Glutamatergic neuron (in vitro differentiated cells): ENCODE measurements at places on chromosomes 6 and 20.

DNA sequence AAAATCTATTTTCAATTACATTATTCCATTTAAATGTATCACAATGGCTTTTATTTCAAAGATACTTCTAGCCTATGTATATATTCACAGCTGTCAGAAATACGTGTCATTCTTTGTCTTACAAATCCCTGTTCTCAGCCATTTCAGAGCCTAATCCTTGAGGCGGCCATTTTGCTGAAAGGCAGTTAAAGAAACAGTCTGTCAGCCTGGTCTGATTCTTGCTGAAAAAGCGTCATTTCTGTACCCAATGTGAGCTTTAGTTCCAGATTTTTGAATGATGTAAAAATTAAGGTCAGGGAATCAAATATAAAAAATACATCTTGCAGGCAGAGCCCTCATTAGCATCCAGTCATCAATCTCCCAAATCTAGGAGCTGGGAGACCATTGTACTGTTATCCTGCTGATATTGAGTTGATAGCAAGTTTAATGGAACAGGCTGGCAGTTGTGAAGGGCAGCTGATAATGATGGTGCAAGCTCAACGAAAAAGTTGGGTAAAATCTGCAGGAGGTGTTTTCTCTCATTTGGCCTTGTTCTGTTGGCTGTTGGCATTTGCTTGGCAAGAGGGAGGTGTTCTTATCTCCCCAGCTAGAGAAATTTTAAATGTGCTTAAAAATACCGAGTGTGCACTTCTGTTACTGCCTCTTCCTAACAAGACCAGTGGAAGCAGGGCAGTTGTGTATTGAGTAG, 314.8 kb downstream of the SOX4 start:
- DNase-seq: no peak

- DNase-seq: no peak
Measured at GRCh38 chr6:13638626-13639025, 23.5 kb downstream of the NOL7 start.

- peak; percentile 89 for DNase-seq
Measured at GRCh38 chr20:64038565-64039292, 2.7 kb downstream of the C20orf204 start.

DNA sequence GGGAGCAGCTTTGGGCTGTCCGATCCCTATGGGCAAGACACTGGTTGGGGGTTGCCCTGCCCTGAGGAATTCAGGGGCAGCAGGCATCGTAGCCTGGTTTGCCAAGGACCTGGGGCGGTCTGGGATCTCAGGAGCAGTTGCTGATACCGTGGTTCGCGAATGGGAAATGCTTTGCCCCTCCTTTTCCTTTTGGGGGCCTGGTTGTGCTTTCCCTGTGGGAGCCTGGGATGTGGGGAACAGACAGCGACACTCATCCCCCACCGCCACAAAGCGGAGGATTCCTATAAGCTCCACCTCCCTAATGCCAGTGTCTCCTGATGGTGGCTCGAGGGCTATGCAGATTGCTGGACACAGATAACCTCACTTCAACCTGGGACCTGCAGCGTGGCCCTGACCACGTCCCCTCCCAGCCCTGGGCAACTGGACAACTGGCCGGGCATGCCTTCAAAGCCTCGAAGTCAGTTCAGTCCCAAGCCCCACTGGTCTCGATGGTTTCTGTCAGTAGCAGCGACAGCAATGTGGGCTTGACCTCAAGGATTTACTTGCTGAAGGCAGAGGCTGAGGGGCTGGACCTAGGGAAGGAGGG, 3.3 kb downstream of the CEBPB start:
- DNase-seq: no peak

- DNase-seq: no peak
Measured at GRCh38 chr20:47198254-47198671, 158.2 kb downstream of the ZMYND8 start.

GRCh38 chr20:35363190-35363589, 48.6 kb downstream of the UQCC1 start:
- no peak for DNase-seq

GRCh38 chr6:84645000-84645399, 119.4 kb downstream of the TBX18 start:
- DNase-seq: no peak

GRCh38 chr6:117344444-117345291, 79.3 kb downstream of the VGLL2 start:
- DNase-seq: no peak

GRCh38 chr20:24998121-24998520, 5.6 kb upstream of the APMAP start:
- no peak for DNase-seq

GRCh38 chr6:106959985-106960384, 14.5 kb downstream of the CD24 start:
- no peak for DNase-seq

- DNase-seq: no peak
Measured at GRCh38 chr6:46849361-46849690, 56.1 kb downstream of the MEP1A start.

GRCh38 chr6:127110712-127111111, 7.8 kb upstream of the RSPO3 start:
- DNase-seq: no peak

- DNase-seq: peak; percentile 52
Measured at GRCh38 chr6:109318328-109318876, 63.9 kb downstream of the CD164 start.

DNA sequence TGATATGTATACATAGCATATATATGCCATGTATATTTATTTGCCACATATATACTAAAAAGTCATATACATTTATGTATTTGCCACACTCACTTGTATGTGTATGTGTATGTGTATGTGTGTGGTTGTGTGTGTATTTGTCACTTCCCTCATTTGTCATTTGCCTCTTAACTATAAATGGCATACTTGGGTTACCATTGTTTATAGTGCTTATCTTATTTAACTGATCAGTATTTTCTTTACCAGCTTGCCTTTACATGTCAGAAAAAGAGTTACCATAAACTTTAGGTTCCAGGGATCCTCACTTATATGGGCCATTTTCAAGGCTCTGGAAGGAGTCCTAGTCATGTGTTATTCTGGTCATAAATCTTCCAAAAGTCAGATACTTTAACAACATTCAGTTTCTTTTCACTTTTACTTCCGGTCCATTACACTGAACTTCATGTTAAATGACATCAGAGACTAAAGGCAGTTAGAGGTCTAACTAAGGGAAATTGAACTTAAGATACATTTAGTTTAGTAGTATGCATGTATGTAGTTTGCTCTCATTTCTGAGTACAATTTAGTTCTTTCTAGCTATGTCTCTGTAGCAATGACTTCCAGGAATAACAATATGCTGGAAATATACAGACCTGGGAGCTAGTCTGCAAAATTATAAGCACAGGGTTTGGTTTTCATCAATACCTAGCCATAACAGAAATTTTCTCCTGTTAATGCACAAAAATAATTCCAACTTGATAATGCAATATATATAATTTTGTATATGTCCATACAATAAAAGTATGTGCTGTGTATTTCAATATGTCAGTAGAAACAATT, 33.7 kb upstream of the HIVEP1 start:
- DNase-seq: no peak

DNA sequence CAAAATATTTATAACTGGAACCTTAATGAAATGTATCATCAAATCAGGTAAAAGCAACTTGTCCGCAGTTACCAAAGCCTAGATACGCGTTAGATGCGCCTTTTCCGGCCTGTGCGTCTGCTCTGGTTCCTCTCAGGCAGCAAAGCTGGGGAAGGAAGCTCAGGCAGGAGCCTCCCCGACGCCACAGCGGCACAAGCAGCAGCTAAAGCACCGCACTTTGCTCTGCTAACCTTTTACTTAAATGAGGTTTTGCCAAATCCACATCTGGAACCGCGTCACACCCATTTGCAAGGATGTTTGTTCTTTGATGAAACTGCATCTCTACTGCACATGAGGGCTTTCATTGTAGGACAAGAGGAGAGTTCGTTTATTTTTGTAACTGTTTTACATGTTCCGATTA, 36.8 kb downstream of the THBS2 start:
- no peak for DNase-seq

GRCh38 chr20:14512839-14513238, 175.4 kb upstream of the FLRT3 start:
- DNase-seq: no peak

DNA sequence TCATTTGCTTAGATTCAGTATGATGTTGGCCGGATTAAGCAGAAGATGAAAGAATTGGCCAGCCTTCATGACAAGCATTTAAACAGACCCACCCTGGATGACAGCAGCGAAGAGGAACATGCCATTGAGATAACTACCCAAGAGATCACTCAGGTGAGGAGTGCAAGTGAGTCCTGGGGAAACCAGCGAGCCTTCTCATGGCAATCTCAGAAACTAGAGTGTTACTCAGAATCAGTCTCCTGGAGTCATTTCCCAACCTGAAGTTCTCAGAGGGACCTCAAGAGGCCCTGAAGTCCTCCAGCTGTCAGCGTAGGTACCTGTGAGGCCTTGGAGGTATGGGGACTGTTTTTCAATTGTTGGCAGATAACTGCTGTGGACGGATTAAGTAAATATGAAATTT, 16.9 kb downstream of the STX16 start:
- no peak for DNase-seq

GRCh38 chr6:141267420-141267819, 865.3 kb upstream of the GJE1 start:
- no peak for DNase-seq

DNA sequence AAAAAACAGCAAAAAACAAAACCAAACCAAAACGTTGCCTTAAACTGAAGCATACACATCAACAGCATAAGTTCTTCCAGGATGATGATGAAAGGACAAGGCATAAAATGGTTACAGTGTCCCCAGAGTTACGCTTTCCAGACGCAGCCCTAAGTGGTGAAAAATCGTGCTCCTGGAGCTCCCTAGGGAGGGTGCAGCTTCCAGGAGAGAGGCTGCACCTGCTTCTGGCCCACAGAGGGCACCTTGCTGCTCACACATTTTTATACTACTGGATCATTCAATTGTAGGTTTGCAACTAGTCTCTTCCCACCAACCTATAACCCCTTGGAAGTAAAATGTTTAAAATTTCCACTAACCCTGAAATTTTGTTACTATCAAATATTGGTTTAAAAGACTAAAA, 115.0 kb downstream of the PRKN start:
- no peak for DNase-seq

DNA sequence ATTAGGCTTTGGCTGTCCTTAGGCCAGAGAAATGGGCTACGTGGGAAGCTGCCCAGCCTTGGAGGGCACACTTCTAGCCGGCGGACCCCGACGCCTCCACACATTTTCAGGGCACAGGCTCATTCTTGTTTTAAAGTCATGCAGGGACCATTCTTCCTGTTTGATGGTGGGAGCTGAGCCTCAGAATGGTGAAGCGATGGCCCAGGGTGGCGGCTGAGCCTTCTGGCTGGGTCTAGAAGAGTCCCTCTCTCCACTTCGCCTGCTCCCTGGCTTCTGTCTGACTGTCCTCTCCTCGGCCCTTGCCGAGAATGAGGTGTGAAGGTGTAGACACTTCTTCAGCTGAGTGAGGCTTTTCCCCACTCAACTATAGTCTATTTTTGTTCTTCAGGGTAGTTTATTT, 114.4 kb downstream of the SULF2 start:
- DNase-seq: no peak

DNA sequence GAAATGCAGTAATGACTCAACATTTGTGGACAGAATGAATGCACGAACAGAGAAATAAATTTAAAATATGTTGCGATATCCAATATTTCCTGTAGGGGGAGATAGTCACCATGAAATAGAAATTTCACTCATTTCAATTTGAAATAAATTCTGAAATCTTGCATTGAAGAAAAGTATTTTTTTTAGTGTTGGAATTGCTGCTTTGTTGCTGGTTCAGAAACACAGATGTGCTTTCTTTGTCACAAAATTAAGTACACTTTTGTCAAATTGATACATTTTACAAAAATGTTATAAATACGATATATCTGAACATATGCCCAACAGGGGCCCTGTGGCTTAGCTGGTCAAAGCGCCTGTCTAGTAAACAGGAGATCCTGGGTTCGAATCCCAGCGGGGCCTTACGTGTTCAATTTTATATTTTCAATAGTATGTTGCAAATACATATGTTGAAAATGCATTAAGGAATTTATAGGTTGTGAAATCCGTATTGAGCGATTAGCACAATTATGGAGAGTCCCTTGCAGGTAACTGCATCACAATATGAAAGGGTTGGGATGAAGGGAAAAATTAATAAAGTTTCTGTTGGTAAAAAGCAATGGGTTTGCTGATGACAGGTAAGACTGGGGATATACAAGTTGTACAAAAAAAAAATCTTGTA, 85.4 kb upstream of the PRSS16 start:
- no peak for DNase-seq

DNA sequence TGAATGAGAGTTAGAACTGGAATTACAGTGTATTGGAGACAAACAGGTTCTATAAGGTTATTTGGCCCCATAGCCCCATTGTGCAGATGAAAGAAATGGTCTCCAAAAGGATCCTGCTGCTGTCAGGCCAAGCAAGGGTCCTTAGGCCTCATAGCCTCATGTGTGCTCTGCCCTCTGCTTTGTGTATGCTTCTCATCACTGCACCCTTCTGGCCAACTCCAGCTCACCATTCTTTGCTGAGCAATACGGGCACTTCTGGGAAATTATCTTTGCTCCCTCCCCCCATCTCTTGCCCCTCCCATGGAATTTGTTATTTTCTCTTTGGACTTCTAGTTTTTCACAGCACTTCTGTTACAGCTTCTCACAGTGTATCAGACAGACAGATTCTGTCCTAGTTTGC, 298.8 kb downstream of the FOXA2 start:
- DNase-seq: no peak

- DNase-seq: no peak
Measured at GRCh38 chr6:47102331-47102730, 60.2 kb upstream of the ADGRF1 start.

DNA sequence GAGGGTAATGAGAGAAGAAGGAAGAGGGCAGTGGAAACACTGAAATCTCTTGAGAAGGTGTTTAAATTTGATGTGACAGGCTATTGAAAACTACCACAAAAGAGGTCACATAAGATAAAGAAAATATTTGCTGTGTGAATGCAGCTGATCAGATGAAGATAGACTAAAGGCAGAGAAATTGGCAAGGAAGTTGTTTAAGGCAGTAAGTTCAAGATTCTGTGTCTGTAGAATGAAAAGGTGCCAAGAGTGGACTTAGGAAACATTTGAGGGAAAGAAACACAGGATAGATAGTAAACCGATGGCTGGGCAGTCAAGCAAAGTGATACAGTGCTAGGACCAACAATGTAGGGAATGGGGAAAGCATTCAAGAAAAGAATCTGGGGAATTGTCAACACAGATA, 332.3 kb upstream of the MARCKS start:
- no peak for DNase-seq

DNA sequence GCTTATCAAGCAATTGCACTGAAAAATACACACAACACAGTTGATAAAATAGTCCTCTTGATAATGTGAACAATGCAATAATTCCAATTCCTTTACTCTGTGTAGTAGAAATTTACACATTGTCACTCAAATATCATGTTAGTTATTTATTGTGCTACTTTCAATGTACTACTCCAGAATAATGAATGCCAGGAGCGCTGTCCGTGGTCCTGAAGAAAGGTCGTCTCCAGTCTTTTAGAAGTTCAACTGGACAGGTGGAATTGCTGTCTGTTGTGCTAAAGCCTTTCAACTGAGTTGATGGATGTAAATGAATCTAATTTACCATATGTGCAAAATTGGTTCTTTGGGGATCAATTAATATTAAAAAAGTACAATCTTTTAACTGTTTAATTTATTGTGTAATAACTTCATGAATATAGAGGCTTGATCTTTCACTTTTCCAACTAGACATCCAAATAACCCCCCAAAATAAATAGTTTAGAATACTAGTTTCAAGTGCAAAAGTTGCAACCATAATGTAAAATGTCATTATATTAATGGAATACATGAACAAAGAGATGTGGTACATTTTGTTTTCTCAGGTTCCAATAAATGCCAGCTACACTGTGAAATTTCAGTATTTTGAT, 3.2 kb downstream of the GRIK2 start:
- DNase-seq: no peak
